Midbrain (tissue), 1 donor: ENCODE measurements at places on chromosomes 13 and 19.
A peak's percentile ranks its signal among the peaks of the same experiment; 100 is the strongest.

DNA sequence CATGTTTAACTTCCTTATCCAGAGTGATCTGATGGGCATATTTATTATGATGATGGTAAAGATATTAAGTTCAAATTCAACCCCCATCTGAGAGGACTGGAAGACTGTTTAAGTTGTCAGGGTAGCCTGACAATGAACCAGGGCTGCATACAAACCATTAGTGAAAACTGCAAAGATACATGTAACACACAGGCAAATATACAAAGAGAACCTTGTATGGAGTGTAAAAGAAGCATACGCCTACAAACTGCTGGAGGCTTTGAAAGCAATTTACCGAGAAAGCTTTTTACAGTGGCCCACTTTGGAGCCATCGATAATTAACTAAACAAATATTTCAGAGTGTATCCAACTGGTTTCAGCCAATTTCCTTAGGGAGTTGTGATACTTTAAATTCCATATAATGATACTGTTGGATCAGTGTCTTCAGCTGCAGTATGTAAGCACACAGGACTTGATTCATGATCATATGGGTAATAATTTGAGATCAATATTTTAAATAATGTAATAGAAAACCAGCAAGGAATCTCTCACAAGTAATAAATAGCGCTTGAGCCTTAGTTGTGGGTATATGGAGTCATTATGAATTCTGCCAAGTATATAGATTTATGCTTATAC, 231.5 kb upstream of the SPRY2 start:
- DNase-seq: no peak

- DNase-seq: no peak
These were observed 85.2 kb upstream of the SPATA13 start for GRCh38 chr13:24075137-24075975.

DNA sequence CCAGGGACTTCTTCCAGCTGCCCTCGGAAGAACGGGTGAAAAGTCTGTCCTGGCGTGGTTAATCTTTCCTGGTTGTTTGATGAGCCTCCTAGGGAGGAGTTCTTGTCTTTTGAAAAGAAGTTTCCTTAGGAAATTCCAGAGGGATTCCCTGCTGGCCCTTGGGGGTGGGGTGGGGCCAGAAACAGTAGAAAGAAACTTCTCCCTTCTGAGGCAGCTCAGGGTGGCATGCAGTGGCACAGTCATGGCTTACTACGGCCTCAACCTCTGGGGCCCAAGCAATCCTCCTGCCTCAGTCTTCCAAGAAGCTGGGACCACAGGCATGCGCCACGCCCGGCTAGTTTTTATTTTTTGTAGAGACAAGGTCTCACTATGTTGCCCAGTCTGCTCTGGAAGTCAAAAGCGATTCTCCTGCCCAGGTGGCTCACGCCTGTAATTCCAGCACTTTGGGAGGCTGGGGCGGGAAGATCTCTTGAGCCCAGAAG, 1.5 kb downstream of the ZNF101 start:
- DNase-seq: no peak

- no peak for DNase-seq
These were observed 9.5 kb upstream of the RFX1 start for GRCh38 chr19:14015524-14016035.

DNA sequence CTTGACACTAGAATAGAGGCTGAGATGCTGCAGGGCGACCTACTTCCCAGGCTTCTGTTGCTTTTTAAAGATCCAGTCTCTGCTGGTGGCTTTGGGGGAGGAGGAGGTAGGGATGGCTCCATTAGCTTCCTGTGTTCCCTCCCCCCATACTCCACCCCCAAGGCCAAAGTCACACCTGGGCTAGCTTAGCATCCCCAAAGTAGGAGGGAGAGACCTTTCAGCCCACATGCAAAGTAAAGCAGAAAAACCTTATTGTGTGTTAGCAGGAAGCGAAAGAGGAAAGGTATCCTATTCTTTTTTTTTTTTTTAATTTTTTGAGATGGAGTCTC, 3.2 kb upstream of the TNPO2 start:
- no peak for DNase-seq

DNA sequence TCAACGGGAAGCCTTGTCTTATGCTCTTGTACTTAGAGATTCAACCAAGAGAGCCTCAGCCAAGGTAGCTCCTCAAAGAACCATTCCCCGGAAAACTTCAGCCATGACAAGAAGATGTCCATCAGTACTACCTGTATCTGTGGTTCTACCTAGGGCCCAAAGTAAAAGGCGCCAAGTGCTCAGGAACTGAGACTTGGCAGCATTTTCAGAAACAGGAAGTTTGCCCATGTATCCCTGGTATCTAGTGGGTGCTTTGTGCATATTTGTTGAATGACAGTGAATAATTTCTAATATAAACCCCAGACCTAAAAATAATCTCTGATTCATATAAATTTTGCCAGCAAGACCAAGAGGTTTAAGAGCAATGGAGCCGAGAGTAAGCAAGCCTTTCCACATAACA, 7.2 kb downstream of the FAM216B start:
- DNase-seq: no peak

DNA sequence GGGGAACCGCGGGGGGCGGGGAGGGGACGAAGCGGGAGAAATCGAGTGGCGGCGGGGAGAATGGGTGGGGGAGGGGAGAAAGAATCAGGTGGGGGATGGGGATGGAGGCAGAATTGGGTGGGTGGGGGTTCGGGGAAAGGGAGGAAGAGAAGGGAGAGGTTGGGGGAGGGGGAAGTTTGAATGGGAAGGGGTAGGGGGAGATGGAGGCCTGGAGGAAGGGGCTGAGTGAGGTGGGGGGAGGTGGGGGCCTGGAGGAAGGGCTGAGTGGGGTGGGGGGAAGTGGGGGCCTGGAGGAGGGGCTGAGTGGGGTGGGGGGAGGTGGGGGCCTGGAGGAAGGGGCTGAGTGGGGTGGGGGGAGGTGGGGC, 403 bp upstream of the ADAMTS10 start:
- DNase-seq: no peak

GRCh38 chr13:99322297-99323103, 15.3 kb upstream of the GPR183 start:
- DNase-seq: no peak

DNA sequence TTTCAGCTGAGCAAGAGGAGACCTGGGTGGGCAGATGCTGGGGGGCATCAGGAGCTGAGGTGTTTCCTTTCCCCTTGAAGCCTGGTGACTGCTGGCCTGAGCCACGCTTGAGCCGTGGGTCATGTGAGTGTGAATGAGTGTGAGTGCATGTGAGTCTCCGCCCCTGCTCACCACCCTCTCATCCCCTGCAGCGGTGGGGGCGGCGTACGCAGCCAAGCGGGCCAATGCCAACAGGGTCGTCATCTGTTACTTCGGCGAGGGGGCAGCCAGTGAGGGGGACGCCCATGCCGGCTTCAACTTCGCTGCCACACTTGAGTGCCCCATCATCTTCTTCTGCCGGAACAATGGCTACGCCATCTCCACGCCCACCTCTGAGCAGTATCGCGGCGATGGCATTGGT, 5.2 kb downstream of the B3GNT8 start:
- no peak for DNase-seq

- DNase-seq: no peak
These were observed at the start of gene CD70 for GRCh38 chr19:6590827-6591319. Gene CD70 (minus strand): TSS chr19:6591150. CDS start chr19:6591002, 148 bp downstream.

DNA sequence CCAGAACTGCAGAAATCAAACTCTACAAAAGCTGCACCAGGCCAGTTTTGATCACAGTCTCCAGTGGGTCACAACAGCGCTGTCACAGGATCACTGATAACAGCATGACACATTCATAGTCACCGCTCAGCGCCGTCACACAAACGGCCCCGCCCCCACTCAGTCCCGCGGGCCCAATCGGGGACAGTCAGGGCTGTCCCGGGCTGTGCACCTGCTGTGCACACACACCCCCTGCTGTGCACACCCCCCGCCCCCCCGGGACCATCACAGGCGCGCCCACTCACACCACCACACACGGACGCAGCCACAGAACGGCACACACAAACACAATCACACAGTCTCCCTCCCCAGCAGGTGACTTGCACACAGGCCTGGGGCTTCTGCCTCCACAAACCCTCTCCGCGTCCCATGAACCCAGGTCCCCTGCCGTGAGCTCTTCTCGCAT, 435 bp upstream of the ZNF382 start:
- peak; percentile 55 for DNase-seq

- no peak for DNase-seq
These were observed 91.6 kb downstream of the TEX29 start for GRCh38 chr13:111411919-111412650.

DNA sequence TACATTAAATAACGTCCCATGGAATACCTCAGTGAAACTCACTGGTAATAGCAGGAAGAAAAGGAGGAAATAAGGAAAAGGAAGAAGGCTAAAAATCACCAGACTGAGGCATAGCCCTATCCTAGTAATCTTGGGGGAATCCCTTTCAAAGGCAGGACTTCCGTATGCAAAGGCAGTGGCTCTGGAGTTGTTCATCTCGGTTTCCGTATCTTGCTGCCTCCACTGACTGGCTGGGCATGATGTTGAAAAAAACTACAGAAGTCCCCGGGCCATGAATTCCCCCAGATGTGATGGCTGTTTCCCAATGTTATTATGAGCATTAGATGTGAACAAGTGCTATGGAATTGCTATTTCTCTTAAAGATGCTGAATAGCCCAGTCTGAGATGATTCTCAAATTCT, 5.5 kb downstream of the FPR2 start:
- no peak for DNase-seq

GRCh38 chr19:5690955-5691821, 1.1 kb downstream of the RPL36 start:
- no peak for DNase-seq

DNA sequence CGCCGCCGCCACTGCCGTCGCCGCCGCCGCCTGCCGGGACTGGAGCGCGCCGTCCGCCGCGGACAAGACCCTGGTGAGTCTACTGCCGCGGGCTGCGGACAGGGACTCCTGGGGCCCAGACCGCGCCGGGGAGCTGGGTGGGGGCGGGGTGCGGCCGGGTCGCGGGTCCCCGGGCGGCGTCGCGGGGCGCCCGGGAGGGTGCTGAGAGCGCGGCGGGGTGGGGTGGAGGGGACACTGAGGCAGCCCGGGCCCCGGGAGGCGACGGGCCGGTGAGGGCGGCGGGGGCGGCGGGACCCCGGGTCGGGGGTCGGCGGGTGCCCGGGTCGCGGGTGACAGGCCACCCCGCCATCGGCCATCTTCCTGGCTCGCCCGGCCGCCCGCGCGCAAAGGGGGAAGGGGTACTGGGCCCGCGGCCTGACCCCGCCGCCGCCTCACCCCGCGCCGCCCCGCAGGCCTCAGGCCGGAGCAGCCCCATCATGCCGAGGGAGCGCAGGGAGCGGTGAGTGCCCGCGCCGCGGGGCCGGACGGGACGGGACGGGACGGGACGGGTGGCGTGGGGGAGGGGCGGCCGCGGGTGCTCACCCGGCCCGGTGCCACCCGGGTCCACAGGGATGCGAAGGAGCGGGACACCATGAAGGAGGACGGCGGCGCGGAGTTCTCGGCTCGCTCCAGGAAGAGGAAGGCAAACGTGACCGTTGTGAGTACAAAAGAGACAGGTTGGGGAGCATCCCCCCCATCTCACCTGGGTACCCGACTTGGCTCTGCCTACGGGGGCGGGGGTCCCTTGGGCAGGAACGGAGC, 489 bp downstream of the CCNE1 start:
- no peak for DNase-seq

- no peak for DNase-seq
These were observed 25.2 kb downstream of the RXFP2 start for GRCh38 chr13:31764556-31764955.

- DNase-seq: no peak
These were observed 15.2 kb downstream of the RCBTB1 start for GRCh38 chr13:49569993-49570689.

DNA sequence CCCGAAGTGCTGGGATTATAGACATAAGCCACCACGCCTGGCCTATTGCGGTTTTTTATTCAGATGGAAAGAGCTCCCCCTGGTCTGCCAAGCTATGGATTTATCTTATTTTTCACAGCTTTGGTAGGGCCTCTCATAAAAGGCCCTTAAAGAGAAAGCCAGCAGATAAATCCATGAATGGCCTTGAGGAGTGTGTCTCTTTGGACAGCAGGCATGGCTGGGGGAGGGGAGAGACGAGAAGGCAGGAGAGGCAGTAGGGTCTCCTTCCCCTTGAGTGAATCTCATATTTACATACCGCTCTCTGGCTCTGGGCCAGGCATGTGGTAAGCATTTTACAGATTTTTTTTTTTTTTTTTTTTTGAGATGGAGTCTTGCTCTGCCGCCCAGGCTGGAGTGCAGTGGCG, 25.2 kb downstream of the MARK4 start:
- DNase-seq: no peak

GRCh38 chr13:29436291-29436690, 159.2 kb downstream of the SLC7A1 start:
- no peak for DNase-seq
